ENCODE measurements at places on chromosomes 1 and 21.

GRCh38 chr1:180842052-180842451 is 70.6 kb upstream of the KIAA1614 start:
- DNase-seq = no peak

DNA sequence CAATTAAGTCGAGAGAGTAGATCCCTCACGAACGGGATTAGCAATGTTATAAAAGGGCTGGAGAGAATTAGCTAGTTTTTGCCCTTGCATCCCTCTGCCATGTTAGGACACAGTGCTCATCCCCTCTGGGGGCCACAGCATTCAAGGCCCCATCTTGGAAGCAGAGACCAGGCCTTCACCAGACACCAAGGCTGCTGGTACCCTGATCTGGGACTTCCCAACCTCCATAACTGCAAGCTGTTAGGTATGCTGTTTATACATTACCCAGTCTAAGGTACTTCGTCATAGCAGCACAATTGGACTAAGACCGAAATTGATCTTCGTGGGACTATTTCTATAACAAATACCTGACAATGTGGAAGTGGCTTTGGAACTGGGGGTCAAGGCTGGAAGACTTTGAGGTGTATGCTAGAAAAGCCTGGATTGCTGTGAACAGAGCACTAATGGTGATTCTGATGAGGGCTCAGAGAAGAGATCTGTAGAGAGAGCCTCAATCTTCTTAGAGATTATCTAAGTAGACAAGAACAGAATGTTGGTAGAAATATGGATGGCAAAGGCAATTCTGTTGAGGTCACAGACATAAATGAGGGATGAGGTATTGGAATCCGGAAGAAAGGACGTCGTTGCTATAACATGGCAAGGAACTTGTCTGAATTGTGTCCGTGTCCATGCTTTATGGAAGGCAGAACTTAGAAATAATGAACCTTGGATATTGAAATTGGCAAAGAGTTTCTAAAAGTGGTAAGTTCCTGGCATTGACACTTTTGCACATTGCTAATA is 83.8 kb upstream of the KIF26B start:
- DNase-seq = no peak

- no peak for DNase-seq
Observed at GRCh38 chr1:201769072-201769471, 59.9 kb upstream of the IPO9 start.

GRCh38 chr21:38506661-38507281 is 8.5 kb upstream of the ERG start:
- no peak for DNase-seq

DNA sequence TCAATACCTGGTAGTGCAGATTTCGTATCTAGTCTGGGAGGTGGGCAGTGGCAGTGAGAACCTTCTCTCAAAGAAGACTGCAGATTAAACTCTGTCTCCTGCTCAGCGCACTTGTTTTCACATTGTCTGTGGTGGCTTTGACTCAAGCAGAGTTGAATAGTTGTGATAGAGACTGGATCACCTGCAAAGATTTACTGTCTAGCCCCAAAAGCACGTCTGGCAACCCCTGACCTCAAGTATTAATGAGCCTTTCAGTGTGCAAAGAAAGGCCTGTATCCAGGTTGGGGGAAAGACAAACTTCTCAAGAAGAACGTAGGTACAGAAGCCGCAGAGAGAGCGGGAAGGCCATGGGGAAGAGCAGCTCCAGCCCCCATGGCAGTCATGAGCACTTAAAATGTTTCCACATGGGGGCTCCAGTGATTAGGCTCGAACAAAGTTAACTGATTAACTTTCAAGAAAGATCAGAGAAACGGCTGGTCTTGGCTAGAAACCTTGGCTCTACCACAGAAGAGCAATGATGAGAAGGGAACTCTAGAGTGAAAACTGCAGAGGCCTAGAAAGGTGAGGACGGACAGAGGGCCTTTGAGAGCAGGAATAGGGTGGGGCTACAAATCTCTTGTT is 15.2 kb downstream of the HENMT1 start:
- no peak for DNase-seq

- peak; percentile 75 for DNase-seq
Observed at GRCh38 chr1:183593356-183593755, 3.1 kb upstream of the NCF2 start.

DNA sequence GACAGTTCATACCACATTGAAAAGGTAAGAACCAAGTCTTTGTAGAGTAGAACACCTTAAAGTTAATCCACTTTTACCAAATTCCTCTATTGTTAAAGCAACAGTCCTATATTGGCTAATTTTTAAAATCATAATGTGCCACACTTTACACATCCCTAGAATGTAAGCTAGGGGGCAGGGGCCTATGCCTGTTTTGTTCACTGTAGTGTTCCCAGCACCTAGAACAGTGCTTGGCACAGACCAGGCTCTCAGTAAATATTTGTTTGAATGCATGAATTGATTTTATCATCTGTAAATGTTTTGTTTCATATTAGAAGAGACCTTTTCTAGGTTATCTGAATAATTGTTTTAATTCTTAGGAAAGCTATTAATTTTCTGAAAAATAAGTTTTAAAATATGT is 9.1 kb downstream of the SMAP2 start:
- no peak for DNase-seq

- DNase-seq = no peak
Observed at GRCh38 chr1:82279241-82279640, 478.5 kb downstream of the ADGRL2 start.

DNA sequence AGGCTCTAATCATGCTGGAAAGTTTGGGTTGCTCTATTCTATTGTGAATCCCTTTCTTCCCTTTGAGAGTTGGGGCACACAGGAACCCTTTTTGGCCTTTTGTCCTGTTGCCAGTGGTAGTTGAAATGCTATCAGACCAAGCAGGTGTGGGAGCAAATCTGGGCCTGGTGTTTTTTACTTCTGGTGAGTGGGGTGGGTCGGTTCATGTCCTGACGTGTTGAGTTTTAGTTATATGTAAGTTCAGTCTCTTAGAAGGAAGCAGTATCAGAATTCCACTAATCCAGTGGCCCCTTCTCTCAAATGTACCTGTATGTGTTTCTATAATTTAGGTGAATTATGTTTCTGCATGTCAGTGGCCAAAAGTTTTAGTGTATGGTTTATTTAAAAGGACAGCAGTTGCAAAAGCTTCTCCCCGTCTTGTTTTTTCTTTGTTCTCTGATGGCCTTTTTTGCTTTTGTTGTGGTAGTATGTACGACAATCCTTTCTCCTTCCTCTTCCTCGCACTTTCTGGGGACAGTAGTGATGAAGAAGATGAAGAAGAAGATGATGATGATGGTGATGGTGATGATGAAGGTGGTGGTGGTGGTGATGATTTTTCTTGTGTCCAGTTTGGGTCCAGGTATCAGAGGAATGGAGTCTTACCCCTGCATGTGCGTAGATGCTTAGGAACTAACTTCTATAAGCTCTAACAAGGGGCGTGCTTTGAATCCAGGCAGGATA is 74.2 kb downstream of the UBE4B start:
- no peak for DNase-seq

- DNase-seq = no peak
Observed at GRCh38 chr1:26138974-26139558, 19.8 kb upstream of the FAM110D start.

All from B cell (primary cell).